ENCODE measurements at places on chromosomes 4 and X. TPM values are rescaled to one million over a fixed set of nuclear protein-coding genes. Genes with fewer than 3 reads are reported as not detected.

Gene PCSK1N
- 0.72 TPM for total RNA-seq

Gene MAML3
- 0.13 TPM for total RNA-seq

GRCh38 chr4:14856062-14856933, 146.0 kb upstream of the CPEB2 start:
- DNase-seq = peak; percentile 87

GRCh38 chr4:10207116-10207515, 90.5 kb upstream of the WDR1 start:
- no peak for DNase-seq

GRCh38 chrX:70262952-70263567, 3.1 kb upstream of the P2RY4 start:
- DNase-seq = peak; percentile 16

- no peak for DNase-seq
Observed at GRCh38 chrX:52852110-52852860, 15.6 kb downstream of the XAGE3 start.

DNA sequence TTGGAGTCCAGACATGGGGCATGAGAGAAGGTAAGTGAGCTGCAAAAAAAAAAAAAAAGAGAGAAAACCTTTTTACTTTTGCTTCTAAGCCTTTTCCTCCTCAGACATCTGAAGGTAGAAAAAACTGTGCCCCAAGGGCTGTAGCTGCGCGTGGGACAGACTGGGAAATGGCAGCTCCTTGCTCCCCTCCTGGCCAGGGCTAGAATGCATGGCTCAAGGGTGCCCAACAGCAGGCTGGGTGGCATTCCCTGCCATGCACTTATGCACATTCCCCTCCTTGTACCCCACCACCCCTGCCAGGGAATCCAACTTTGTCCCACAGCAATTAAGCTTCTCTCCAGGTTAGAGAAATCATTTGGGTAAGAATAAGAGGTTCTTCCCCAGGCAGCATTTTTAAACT, 421.2 kb downstream of the TRAM1L1 start:
- DNase-seq = no peak

DNA sequence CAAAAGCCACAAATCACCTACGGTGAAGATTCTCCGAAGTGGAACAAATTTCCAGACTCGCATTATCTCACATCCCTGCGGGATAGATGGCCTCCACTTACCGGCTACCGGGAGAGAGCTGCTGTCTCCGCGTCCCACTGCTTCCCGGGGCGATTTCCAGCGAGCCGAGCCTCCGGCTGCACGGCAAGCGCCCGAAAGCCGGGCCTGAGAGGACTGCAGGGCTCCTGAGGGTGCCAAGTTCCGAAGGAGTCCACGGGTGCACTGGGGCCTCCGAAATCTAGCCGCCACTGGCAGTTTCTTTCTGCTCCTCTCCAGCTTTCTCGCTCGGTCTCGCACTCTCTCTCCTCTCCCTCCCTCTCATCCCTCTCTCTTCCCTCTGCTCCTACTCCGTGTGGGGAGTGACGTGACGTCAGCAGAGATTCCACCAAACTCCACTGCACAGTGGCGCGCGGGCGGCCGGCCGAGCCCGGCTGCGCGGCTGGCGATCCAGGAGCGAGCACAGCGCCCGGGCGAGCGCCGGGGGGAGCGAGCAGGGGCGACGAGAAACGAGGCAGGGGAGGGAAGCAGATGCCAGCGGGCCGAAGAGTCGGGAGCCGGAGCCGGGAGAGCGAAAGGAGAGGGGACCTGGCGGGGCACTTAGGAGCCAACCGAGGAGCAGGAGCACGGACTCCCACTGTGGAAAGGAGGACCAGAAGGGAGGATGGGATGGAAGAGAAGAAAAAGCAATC, 14.0 kb upstream of the PITX2 start:
- DNase-seq = peak; percentile 55

DNA sequence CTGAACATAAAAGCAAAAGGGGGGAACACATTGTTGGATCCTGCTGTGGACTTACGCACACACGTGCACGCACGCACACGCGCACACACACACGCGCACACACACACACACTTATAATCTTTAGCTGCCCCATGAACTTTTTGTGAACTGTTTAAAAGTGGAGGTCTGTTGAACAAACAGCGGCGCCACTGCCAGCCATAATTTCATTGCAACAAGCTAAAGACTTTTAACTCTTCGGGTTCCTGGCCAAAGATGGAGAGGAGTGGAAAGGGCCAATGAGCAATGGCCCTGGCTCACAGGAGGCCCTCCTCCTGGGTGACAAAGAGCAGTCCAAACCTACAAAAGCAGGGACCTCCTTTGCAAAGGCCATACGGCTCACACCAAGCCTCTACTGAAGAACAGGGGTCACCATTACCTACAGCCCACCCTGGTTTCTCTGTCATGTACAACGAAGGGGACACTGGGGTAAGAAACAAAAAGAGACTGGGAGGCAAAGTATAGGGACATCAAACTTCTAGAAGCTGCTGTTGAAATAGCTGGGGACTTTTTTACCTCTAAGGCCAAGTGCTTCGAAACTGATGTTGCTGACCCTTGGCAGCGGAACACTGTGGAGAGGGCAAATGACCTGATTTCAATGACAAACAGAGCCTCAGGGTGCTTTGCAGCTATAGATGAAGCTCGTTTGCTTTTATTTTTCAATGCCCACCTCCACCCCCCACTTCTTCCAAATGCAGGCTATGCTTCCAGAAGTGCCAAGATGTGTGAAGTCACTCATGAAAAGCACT, 16.7 kb downstream of the BCOR start:
- DNase-seq = no peak

DNA sequence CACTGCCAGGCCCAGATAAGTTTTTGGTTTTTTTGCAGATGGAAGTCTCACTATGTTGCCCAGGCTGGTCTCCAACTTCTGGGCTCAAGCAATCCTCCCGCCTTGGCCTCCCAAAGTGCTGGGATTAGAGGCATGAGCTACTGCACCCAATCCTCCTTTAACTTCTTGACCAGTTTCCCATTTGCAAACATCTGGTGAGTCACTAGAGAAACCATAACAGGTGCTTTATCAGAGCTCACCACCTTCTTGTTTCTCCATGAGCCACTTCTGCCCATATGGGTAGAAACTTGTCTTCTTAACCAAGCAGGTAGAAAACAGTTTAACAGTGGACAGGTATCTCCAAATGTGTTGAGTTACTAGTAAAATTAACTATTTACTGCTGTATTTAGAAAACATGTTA, 128.4 kb upstream of the AP1S2 start:
- DNase-seq = no peak

- DNase-seq = no peak
Observed at GRCh38 chr4:99816545-99817308, at the start of gene DAPP1. TSS of gene DAPP1 (plus strand) at chr4:99816827. CDS start at chr4:99816914, 87 bp downstream.

DNA sequence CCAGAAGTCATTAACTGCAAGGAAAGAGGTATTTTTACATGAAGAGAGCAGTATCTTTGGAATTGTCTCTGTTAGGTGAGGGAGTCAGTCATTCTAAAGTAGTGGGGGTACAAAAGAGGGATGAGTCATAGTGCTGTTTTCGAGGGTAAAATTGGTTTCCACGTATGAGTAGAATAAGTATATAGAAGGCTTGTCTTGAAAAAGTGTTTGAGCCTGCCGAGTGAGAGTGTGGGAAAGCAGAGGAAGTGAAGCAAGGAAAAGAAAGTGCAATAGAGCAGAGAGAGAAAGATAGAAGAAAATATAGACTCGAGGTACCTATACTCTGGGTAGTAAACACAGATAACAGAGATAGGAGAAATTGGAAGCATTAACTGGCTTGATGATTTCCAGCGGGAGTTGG, 696.4 kb downstream of the DMD start:
- DNase-seq = no peak

DNA sequence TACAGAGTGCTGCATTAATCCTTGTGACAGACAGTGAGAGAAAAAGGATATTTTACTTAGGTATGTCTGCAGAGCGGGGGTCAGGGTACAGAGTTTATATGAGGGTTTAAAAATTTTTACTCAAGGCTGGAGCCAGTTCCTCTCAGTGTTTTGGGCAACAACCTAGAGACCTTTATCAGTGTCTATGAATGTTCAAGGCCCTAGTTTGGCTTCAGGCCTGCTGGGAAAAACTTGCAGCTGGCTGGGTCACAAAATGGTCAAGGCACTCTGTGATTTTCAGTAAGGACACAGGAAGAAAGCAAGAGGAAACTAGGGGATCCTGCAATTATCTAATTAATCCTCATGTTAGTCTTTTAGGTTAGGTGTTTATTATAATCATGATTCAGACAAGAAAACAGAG, 10.8 kb upstream of the C4orf54 start:
- DNase-seq = peak; percentile 7

- DNase-seq = no peak
Observed at GRCh38 chr4:55186700-55187099, 61.3 kb upstream of the KDR start.
